Upper lobe of left lung (tissue), 6 donors: ENCODE measurements at places on chromosomes 4 and X.

GRCh38 chr4:134762053-134762452 is 560.5 kb upstream of the PABPC4L start:
- H3K4me1 ChIP-seq = no peaks in the 10 kb centered on the region
- DNase-seq = no peak
- no peak overlapping the region for H3K27ac ChIP-seq

GRCh38 chr4:117481742-117482141 is 396.4 kb upstream of the TRAM1L1 start:
- H3K27ac ChIP-seq = no peak overlapping the region
- H3K36me3 ChIP-seq = no peaks in the 10 kb centered on the region

GRCh38 chrX:25016361-25016671 is 551 bp upstream of the ARX start:
- no peak overlapping the region for H3K4me3 ChIP-seq
- H3K27ac ChIP-seq = no peak overlapping the region
- DNase-seq = no peak
- peaks cover 11% of the 10 kb centered on the region for H3K4me1 ChIP-seq
- H3K27me3 ChIP-seq = no peaks in the 10 kb centered on the region

DNA sequence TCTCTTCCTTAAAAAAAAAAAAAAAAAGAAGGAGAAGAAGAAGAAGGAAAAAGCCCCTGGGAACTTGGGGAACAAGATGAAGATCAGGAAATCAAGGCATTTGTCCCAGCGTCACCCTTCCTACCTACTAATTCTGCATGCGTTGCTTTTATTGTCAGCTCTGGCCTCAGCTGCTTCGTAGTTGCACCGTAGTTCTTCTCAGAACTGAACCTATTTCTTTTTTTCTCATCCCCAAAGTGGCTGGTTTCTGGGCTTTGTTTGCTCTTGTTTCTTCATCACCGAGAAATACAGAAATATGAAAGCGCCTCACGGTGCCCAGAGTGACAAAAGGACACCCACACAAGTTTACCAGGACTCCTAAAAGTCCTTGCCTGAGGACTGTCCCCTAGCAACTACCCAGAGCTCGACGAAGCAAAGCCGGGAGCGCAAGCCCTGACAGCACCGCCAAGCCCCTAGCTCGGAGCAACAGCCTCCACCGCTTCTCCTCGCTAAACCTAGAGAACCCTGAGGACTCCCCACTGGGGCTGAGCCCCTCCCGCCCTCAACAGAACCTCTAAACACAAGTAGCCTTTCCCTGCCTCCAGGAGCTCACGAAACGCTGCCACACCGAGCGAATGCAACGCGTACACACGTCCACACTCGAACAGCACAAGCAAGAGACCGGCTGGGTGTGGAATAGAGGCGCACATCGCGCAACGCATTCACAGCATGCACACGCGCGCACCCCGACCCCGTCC is 710 bp downstream of the PRKG2 start:
- H3K27ac ChIP-seq = peak overlapping the region; percentile 49
- no peaks in the 10 kb centered on the region for H3K36me3 ChIP-seq
- H3K27me3 ChIP-seq = peaks cover 9% of the 10 kb centered on the region
- H3K4me1 ChIP-seq = peaks cover 4% of the 10 kb centered on the region
- H3K4me3 ChIP-seq = peak overlapping the region; percentile 11

GRCh38 chr4:184477201-184477999 is 3.0 kb upstream of the IRF2 start:
- H3K4me3 ChIP-seq = no peak overlapping the region
- DNase-seq = peak; percentile 35
- H3K4me1 ChIP-seq = peaks cover 30% of the 10 kb centered on the region
- H3K27me3 ChIP-seq = no peaks in the 10 kb centered on the region

- H3K27me3 ChIP-seq = no peaks in the 10 kb centered on the region
- no peak overlapping the region for H3K4me3 ChIP-seq
- no peaks in the 10 kb centered on the region for H3K36me3 ChIP-seq
Measured at GRCh38 chrX:24099394-24099793, 44.6 kb downstream of the EIF2S3 start.

- DNase-seq = no peak
- H3K4me3 ChIP-seq = no peak overlapping the region
- no peak overlapping the region for H3K27ac ChIP-seq
- no peaks in the 10 kb centered on the region for H3K36me3 ChIP-seq
Measured at GRCh38 chr4:141801558-141801957, 165.2 kb downstream of the IL15 start.

GRCh38 chr4:25786497-25787065 is 76.2 kb downstream of the SEL1L3 start:
- H3K4me1 ChIP-seq = no peaks in the 10 kb centered on the region
- H3K4me3 ChIP-seq = no peak overlapping the region
- no peak for DNase-seq
- H3K27ac ChIP-seq = no peak overlapping the region
- no peaks in the 10 kb centered on the region for H3K27me3 ChIP-seq

- no peaks in the 10 kb centered on the region for H3K36me3 ChIP-seq
- H3K4me3 ChIP-seq = no peak overlapping the region
- H3K27me3 ChIP-seq = no peaks in the 10 kb centered on the region
- DNase-seq = no peak
Measured at GRCh38 chr4:179125870-179126269, 1683.6 kb upstream of the AGA start.

DNA sequence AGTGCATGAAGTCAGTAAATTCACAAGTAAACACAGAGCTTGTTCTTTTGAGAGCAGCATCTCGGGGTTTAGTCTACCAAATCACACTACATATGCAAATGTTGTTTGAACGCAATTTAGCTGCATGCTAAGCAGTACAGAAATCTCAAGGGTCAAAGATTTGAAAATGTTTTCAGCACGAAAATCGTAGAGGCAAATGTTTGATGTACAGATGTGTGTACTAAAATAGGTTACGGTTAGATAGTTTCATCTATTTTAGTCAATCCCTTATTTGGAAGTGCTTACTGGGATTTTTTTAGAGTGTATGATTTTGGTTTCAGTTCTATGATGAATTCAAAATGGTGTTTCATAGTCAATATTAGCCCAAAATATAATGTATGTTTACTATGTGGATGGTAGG is 1928.2 kb upstream of the TENM3 start:
- no peak overlapping the region for H3K4me3 ChIP-seq
- H3K36me3 ChIP-seq = no peaks in the 10 kb centered on the region
- no peak for DNase-seq
- no peaks in the 10 kb centered on the region for H3K4me1 ChIP-seq

DNA sequence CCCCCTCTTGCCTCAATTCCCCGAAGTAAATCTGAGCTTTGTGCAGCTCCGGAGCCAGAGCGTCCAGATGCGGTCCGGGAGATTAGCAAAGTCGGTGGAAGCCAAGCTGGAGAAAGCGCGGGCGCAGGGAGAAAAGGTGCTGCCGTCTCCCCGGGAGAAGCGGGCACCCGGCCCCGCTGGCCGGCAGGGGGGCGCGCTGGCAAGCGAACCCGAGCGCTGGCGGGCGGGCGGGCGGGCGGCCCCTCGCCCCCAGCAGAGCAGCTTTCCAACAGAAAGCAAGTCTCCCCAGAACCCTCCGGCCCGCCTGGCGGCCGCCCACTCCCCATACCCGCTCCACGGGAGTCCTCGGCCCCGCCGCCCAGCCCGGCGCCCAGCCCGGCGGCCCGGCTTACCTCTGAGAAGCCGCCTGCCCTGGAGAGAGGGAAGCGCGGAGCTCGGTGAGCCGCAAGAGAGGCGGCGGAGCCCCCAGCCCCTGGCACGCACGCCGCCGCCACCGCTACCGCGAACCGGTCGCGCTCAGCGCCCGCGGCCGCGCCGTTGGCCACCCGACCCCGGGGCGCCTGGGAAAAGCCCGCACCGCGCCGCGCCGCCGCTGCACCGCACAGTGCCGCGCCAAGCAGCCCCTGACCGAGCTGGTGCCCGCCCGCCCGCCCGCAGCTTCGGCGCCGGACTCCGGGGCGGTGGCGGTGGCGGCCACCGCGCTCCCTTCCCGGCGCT is 529 bp upstream of the CITED1 start:
- H3K27ac ChIP-seq = no peak overlapping the region
- peaks cover 39% of the 10 kb centered on the region for H3K27me3 ChIP-seq
- no peak for DNase-seq
- H3K4me1 ChIP-seq = peaks cover 52% of the 10 kb centered on the region
- peak overlapping the region; percentile 57 for H3K4me3 ChIP-seq

DNA sequence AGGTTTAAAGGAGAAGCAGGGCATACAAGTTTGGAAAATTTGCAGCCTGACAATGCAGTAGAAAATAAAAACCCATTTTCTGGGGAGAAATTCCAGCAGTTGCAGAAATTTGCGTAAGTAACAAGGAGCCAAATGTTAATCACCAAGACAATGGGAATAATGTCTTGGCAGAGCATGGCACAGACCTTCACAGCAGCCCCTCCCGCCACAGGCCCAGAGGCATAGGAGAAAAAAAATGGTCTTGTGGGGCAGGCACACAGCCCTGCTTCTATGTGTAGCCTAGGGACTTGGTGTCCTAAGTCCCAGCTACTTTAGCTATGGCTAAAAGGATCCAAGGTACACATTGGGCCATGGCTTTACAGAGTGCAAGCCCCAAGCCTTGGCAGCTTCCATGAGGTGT is 65.7 kb downstream of the SPOCK3 start:
- H3K27me3 ChIP-seq = no peaks in the 10 kb centered on the region
- DNase-seq = no peak
- no peaks in the 10 kb centered on the region for H3K4me1 ChIP-seq
- H3K4me3 ChIP-seq = no peak overlapping the region
- H3K27ac ChIP-seq = no peak overlapping the region

- H3K4me1 ChIP-seq = no peaks in the 10 kb centered on the region
- H3K36me3 ChIP-seq = no peaks in the 10 kb centered on the region
- no peak for DNase-seq
- H3K27me3 ChIP-seq = no peaks in the 10 kb centered on the region
Measured at GRCh38 chrX:34612036-34612435, 45.0 kb downstream of the TMEM47 start.

DNA sequence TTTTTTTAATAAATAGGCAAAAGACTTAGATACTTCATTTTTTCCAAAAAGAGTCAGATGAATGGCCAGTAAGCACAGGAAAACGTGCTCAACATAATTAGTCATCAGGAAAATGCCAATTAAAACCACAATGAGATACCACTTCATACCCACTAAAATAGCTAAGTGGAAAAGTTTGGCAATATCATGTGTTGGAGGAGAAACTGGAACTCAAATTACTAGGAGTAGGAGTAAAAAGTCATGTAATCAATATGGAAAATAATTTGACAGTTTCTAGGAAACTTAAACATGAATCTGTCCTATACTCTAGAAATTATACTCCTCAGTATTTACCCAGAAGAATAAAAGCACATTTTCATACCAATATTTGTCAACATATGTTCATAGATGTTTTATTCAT is 449.8 kb downstream of the INPP4B start:
- H3K27me3 ChIP-seq = no peaks in the 10 kb centered on the region
- no peak overlapping the region for H3K4me3 ChIP-seq
- DNase-seq = no peak
- no peaks in the 10 kb centered on the region for H3K4me1 ChIP-seq
- no peaks in the 10 kb centered on the region for H3K36me3 ChIP-seq
- H3K27ac ChIP-seq = no peak overlapping the region

DNA sequence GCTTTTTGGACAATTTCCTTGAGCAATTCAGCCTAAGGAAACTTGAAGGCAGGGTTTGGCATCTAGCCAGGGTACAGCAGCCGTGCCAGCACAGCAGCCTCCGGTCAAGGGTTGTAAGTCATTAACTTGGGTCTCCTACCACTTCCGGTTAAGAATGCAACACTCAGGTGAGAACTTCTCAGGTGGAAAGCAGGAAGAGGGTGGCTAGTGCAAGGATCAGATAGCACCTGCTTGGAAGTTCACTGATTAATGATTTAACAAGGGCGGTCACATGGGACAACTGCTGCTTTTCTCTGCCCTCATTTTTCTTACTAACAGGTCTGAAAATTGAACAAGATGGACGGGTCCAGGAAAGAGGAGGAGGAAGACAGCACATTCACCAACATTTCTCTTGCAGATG is 30.1 kb upstream of the SCOC start:
- H3K27me3 ChIP-seq = no peaks in the 10 kb centered on the region
- no peaks in the 10 kb centered on the region for H3K36me3 ChIP-seq
- no peaks in the 10 kb centered on the region for H3K4me1 ChIP-seq
- DNase-seq = peak; percentile 75
- H3K4me3 ChIP-seq = no peak overlapping the region

DNA sequence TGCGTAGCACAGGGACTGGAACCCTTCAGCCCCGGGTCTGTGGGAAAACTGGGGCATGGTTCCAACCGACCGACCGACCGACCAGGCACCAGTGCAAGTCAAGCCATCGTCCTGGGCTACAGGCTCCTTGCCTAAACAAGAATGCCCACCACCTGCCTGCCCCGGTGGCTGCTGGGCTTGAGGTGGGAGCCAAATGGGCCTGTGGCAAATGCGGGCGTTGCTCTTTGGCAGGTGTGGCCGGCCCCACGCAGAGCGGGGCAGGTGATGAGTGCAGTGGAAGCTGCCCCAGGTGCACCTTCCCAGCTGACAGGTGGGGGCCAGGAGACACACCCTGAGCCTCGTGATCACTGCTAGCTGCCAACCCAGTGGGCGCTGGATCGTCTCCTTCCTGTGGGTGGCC is 77.9 kb downstream of the MTMR1 start:
- H3K4me3 ChIP-seq = no peak overlapping the region
- H3K36me3 ChIP-seq = no peaks in the 10 kb centered on the region
- no peak for DNase-seq
- no peaks in the 10 kb centered on the region for H3K27me3 ChIP-seq
- H3K27ac ChIP-seq = no peak overlapping the region
